Suprapubic skin (tissue), 4 donors: ENCODE measurements at places on chromosomes 7 and 10. TPM values are rescaled to one million over a fixed set of nuclear protein-coding genes. Genes with fewer than 3 reads are reported as not detected.
A peak's percentile ranks its signal among the peaks of the same experiment; 100 is the strongest.

GNG11 gene
- total RNA-seq, result 3.3 TPM

UNCX gene
- not detected for total RNA-seq

DNA sequence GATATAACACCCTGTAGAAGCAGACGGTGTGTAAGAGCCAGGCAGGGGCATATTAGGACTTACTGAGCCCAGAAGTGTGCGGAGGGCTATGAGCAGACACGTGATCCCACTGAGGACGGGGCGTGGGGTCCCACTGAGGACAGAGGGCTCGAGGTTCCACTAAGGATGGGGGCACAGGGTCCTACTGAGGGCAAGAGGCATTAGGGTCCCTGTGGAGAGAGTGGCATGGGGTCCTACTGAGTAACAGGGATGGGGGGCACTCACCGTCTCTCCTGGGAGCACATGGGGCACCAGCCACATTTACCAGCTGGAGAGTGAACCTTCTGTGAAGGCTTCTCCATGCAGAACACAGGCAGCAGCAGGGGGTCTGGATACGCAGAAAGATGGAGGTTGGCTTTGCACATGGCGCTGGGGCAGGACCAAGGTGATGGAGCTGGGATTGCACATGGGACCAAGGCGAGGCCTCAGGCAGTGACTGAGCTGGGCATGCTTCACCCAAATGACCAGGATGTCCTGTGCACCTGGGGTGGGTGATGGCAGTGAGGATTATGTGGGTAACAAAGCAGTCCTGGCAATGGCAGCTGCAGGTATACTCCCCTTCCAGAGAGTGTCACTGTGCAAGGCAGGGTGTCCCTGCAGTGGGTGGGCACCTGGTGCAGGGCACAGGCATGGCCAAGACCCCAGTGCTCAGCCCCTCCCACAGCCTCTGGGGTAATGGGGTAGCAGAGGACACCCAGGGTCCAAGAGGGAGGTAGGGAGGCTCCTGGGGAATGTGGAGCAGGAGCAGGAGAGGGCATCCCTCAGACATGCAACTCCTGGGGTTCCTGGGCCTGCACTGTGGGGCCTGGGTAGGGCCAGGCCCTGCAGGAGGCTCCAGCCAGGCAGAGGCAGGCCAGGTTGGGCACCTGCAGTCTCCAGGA, 278.1 kb downstream of the TCERG1L start:
- DNase-seq, result peak; percentile 32

DNA sequence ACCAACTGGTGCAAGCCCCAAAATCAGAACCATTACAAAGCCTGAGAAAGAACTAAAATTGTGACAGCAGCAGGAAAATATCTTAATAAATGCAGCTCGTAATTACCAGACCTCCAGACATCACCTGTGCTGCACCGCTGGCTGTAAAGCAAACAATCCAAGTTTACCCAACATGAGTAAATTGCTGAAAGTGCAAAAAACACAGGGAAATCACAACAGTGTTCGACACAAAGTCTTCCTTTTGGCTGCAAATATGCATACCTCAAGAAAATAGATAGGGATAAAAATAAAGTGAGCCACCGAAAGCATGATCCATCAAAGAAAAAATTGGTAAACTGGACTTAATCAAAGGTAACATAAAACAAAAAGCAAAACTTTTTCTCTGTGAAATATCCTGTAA, 101.7 kb downstream of the SLC16A9 start:
- no peak for DNase-seq

DNA sequence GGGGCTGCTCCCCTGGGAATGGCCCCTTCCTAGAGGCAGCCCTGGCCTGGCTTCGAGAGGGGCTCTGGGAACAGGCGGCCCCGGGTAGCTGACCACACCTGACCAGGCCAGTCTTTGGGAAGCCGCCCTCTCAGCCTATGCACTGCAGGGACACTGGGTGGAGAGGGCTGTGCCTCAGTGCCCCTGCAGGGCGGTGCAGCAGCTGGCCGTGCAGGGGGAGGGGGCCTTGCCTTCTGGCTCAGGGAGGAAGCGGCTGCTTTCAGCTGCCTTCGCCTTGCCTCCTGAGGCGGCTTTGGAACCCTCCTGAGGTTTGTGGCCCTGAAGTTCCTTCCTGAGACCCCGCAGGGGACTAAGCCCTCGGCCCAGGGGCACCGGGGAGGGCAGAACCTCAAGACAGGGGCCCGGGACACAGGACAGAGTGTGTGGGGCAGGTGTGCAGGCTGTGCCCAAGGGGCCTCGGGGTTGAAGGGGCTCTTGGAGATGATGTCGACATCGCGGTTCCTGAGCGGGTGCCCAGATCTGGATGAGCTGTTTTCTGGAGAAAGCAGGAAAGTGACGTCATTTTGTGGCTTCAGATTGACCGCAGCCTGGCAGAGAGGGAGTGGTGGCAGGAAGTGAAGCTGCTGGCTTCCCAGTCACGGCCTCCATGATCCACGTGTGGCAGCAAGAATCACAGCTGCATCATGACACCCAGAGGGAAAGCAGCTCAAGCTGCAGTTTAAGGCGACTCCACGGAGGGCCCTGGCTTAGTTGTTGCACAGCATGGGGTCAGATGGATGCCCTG, 17.7 kb downstream of the ADAM8 start:
- peak; percentile 92 for DNase-seq

GRCh38 chr7:73871163-73872011, 10.4 kb downstream of the TMEM270 start:
- DNase-seq, result no peak

- no peak for DNase-seq
These were observed 9.6 kb downstream of the NEURL1 start for GRCh38 chr10:103502849-103503660.

DNA sequence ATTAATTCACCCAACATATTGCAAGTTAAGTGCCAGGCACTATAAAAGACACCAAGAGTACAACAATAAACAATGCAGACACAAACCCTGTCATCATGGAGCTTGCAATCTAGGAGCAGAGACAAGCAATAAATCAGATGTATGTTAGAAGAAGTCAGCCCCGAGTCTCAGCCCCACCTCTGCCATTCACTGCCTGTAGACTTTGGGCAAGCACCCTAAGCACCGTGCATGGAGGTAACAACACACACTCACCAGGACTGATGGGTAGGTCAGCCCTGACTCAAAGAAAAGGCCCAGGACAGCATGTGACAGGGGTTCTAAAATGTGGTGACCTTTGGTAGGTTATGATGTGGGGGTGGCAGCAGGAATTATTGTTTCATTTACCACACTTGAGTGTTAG, 49.3 kb upstream of the PLEKHA1 start:
- no peak for DNase-seq

DNA sequence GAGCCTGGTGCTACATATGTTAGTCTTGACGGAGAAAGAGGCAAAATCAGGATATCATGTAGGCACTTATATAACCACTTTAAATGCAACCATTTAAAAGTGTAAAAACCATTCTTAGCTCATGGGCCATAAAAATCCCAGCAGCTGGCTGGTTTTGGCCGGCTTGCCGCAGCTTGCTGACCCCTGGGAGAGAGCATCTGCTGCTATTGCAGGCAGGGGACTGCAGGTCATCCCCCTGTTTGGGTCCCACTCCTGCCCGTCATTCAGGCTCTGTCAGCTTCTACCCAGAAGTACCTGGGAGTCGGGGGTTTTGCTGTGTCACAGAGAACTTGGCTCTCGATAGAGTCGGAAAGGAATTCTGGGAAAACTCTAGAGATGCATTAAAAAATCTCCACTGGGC, 187.4 kb downstream of the CUX1 start:
- no peak for DNase-seq
